ENCODE measurements at places on chromosomes 6 and 20.
A peak's percentile ranks its signal among the peaks of the same experiment; 100 is the strongest.

DNA sequence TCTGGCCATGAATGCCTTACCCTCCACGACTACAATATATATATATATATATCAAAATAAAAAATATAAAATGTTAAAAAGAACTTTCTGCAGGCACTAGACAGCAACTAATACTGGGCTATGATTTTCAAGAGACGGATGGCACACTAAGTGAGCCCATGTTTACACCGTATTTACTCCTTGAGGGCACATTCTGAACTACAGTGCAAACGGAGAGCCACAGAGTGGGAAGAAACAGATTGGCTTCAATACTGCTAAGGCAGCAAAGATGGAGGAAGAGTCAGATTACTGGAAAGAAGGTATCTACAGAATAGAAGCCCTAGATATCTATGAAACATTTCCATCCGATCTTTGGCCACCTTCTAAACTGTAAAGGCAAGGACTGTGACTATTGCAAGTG is 330.3 kb downstream of the HTR1B start:
- no peaks in the 10 kb centered on the region for H3K27me3 ChIP-seq
- H3K4me1 ChIP-seq, result no peaks in the 10 kb centered on the region
- H3K27ac ChIP-seq, result no peak overlapping the region
- DNase-seq, result no peak
- H3K36me3 ChIP-seq, result no peaks in the 10 kb centered on the region

- H3K4me1 ChIP-seq, result no peaks in the 10 kb centered on the region
- H3K36me3 ChIP-seq, result no peaks in the 10 kb centered on the region
- DNase-seq, result no peak
These were observed 875.9 kb downstream of the HACE1 start for GRCh38 chr6:103983860-103984259.

GRCh38 chr6:82872185-82872584 is 193.5 kb downstream of the UBE3D start:
- no peaks in the 10 kb centered on the region for H3K36me3 ChIP-seq
- DNase-seq, result no peak
- no peaks in the 10 kb centered on the region for H3K4me1 ChIP-seq
- H3K4me3 ChIP-seq, result no peak overlapping the region

- H3K36me3 ChIP-seq, result no peaks in the 10 kb centered on the region
- no peak overlapping the region for H3K4me3 ChIP-seq
- peak; percentile 37 for DNase-seq
- H3K27ac ChIP-seq, result no peak overlapping the region
- H3K4me1 ChIP-seq, result no peaks in the 10 kb centered on the region
These were observed 48.0 kb downstream of the MUC22 start for GRCh38 chr6:31058128-31058894.

GRCh38 chr20:40081653-40082052 is 607.4 kb downstream of the MAFB start:
- no peak for DNase-seq
- H3K27me3 ChIP-seq, result no peaks in the 10 kb centered on the region
- H3K27ac ChIP-seq, result no peak overlapping the region
- H3K4me1 ChIP-seq, result peaks cover 3% of the 10 kb centered on the region
